Activated CD8-positive, alpha-beta memory T cell treated with anti-CD3 and anti-CD28 coated beads for 4 hours (primary cell): ENCODE measurements at places on chromosomes 2 and 18.

DNA sequence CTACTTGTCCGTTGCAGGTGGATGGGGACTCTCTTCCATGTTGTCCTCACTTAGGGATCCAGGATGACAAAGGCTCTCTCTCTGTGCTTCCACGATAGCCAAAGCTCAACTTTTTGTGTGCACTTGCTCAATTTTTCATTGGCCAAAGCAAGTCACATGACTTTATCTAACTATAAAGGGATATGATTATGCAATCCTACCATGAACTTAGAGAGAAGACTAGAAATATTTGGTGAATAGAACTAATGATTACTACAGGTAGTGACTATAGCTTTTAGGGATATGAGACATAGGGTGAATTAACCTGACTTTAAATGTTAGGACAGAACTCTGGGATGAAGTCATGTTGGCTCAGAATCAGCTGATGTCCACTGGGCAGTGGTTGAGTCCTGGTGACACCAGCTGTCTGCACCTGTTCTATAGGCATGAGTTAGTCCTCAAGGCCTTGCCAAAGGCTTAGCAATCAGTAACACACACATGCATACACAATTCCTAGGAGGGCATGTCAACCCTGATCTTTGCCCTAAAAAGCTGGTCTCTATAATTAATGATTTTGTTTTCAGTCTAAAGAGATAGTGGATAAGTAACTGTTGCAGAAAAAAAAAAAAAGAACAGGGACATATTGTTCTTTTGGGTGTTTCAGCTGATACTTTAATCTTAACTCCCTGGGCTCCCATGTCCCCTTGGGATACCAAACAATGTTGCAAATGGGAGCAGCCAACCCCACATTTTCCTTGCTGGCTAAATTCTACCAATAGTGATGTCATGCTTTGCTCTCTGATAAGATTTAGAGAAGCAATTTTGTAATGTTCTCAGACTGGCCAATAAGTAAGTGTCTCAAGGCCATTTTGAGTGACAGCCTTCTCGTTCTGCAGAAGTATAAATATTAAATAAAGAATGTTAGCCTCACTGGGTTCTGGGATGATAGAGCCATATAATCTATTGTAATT lies 12.5 kb upstream of the HK2 start:
- no peak for DNase-seq

DNA sequence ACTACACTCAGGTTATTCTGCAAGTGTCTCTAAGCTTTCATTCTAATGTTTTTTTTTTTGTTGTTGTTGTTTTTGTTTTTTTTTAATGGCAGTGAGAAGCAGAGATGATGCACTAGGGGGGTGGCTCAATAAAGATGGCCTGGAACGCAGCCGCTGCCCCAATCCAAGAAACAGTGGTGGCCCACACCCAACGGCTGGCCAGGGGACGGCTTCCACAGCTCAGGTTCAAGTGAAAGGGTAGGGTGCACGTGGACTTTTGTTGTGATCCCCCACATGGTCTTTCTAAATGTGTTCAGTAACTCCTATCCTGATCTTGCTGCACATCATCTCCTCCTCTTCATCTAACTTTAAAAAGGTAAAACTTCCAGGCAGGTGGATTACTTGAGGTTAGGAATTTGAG lies 190.1 kb downstream of the NDUFA10 start:
- no peak for DNase-seq

GRCh38 chr2:201404699-201405280 lies 46.5 kb downstream of the TRAK2 start:
- DNase-seq = no peak

DNA sequence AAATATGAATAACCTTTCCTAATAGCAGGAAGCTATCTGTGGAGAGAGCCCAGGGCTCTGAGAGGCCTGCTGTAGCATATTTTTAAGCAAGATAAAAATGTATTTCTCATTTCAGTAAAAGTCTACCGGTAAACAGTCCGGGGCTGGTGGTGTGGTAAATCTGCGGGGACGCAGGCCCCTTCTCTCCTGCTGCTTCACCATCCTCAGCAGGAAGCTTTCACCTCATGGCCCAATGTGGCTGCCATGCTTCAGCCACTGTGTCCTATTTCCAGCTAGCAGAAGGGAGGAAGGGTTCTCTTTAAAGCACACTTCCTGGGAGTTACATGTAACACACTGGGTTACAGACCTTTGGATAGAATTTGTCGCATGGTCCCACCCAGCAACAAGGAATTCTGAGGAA lies 79.5 kb upstream of the ODC1 start:
- no peak for DNase-seq

DNA sequence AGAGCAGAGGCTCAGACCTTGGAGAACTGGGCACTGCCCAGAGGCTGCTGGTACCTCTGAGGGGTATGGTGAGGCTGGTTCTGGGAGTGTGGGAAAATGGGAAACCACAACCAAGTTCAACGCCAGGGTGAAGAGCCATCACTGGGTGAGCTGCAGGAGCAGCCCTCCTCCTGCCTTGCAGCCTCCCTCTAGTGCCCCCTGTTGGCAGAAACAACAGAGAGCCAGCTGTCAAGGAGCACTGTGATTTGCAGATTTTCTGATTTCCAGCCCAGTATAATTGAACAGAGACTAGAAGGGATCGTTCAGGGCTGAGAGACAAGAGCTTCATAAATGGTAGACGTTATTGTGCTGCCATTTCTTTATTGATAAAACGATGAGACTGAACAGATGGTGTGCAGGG lies 50.5 kb downstream of the MAPK4 start:
- DNase-seq = no peak

DNA sequence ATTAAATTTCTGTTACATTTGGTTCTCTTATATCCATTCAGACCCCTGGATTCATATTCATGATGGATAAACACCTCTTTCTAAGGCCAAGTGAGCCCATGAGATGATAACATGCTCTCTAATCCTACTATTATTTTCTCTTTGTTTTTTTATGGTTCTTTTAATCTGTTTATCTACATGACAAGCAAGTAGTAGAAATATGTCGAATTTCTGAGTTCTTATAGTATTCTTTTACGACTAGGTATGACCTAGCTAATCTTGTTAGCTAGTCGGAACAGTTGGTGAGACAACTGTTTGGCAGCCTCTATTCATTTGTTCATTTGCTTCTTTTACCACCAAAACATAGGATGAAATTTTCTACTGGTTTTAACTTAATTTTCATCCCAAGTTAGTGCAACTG lies 98.1 kb upstream of the SCG2 start:
- no peak for DNase-seq

- no peak for DNase-seq
Measured at GRCh38 chr2:177165721-177166711, 46.6 kb upstream of the HNRNPA3 start.

DNA sequence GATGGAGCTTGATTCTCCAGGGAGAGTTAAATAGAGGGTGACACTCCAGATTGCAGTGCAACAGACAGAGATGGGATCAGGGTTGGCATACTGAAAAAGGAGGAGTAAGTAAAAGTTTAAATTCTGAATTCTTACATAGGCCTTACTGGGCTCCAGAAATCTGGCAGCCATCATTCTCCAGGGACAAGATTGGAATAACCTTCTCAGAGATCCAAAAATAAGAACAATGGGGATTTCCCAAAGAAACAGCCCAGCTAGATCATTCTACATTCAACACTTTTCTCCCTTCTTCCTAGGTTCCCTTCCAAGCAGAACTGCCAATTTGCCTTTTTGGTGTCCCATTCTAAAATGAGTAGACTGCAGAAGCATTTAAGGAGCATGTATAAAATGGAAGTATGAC lies 14.9 kb upstream of the SERPINB2 start:
- DNase-seq = no peak

DNA sequence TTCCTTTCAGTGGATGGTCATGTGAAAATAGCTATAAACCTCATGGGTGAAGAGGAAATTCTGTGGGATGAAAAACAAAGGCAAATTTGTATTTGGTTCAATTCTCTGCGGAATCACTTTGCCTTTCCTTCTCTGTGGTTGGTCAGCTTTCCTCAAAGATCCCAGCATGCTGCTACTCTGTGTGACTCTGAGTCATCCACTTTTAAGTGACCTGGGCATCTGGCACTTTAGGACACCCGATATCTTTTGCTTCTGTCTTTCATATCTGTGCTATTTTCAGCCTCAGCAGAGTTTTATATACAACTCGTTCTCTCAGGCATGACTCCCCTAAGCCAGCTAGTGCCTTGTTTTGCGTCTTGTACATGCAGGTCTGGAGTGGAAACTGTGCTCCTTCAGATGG lies 217.0 kb upstream of the PIEZO2 start:
- no peak for DNase-seq

GRCh38 chr2:188319838-188320237 lies 28.2 kb downstream of the GULP1 start:
- DNase-seq = no peak

DNA sequence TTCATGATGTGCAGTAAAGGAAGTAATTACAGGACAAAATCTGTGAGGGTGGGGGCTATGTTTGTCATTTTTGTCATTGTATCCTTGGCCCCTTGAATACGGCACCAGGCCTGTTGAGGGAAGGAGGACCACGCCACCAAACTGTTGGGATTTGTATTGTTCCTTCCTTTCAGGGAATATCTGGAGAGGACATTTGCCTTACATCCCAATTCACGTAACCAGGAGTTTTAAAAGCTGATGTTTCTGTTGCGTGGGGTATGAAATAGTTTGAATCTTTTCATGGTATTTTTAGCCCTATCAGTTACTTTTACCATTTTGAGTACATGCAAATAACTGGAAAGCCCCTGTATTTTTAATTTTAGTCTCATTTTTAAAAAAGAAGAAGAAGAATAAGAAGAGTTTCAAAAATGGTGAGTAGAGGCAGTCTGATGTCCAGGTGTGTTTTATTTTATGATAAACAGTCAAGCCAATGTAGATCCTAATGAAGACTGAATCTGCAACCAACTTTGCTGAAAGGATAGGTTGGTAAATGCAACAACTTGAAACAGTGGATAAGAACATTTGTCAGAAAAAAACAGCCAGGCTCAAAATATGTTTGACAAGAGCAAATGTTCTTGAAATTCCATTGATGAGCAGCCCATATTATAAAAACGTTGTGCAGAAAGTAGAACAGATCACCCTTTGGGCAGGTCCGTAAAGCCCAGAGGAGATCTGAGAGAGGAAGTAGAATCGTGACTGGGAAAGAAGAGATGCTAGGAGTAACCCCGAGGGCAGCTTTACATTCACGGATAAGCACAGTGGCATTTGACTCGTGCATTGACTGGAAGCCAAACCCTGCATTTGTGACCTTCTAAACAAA lies 54.5 kb downstream of the RASGRP3 start:
- no peak for DNase-seq

DNA sequence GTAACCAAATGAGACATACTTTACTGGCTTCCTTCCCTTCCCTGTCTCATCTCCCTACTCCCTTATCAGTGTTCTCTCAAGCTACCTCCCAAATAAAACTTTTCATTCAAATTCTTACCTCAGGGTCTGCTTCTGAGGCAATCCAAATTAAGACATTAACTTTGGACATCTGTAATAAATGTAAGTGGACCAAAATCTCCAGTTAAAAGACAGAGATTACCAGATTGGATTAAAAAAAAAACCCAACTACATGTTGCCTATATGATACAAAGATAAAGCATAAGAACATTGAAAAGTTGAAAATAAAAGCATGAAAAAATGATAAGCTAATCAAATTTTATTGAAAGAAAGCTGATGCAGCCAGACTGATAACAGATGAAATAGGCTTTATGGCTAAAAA lies 58.8 kb upstream of the ST3GAL5 start:
- DNase-seq = no peak

- no peak for DNase-seq
Measured at GRCh38 chr2:180307096-180307495, 300.0 kb upstream of the CWC22 start.

- DNase-seq = no peak
Measured at GRCh38 chr18:79705272-79705671, 25.7 kb downstream of the CTDP1 start.

DNA sequence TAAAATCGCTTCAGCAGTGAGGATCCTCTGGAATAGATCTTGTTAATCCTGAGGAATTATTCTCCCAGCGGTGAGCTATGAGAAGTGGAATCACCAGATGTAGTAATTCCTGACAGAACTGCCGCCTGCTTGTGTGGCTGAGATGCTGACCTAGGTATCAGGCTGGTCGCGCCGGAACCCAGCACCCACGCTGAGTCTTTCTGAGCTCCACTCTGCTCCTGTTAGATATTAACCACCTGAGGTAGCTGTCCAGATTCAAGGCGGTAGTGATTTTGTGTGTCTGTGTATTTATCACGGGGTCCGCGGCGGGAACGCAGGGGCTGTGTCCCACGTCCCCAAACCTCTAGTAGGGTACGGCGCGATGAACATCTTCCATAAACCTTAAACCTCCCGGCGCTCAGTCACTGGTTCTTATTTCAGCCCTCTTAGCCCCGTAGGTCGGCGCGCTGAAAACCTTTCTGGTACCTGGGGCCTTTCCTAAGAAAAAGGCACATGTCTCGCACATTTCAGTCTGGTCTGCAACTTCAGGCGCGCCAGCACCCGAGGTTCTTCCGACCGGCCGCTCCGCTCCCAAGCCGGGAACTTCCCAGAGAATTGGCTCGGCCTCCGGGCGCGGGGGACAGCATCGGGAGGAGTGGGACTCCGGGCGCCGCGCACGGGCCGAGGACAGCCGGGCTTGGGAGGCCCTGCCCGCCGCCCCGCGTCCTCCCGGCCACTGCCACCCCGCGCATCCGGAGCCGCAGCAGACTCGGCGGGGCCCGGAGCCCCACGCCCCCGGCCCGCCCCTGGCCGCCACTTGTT lies 542 bp upstream of the CNNM3 start:
- no peak for DNase-seq

DNA sequence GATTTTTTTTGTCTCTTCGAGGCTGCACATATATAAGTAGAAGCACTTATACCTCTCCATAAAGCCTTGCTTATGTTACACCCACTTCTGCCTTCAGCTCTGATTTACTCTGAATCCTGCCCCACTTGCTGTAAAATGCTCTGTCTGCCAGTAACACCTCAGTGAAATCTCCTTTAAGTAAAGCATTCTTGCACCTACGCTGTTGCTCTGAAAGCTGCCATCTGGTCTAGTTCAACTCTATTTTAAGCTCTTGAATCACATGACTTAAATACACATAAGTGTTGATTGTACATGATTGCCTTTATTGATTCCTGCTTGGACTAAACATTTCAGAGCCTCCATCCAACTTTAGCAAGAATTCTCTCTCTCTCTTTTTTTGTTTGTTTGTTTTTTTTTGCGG lies 609.0 kb upstream of the CELF4 start:
- DNase-seq = no peak

- DNase-seq = no peak
Measured at GRCh38 chr2:16184341-16184890, 244.1 kb downstream of the MYCN start.
